ENCODE measurements at places on chromosomes 11 and 22.

GRCh38 chr11:1763336-1763795 lies 361 bp downstream of the CTSD start:
- peak; percentile 6 for DNase-seq

- DNase-seq, result no peak
These were observed 19.0 kb downstream of the TSKU start for GRCh38 chr11:76802151-76802550.

GRCh38 chr11:83039566-83039965 lies 32.1 kb downstream of the RAB30 start:
- DNase-seq, result no peak

DNA sequence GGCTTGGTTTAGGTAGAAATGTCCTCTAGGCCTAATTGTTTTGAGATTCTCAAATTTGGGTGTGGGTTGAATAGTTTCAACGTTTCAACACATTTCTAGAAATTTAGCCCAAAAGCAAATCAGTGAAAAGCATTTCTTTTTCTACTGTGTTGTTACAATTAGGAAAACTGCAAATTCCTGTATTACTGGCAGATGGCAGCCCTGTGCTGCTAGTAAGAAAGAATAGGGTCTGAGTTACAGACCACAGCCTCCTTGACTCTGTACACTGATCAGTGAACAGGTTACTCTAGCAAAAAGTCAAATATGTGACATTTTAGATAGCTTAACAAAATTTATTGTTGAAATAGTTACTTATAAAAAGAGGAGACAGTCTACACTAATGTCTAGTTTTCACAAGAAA lies 703.0 kb downstream of the JRKL start:
- no peak for DNase-seq

Data from OCI-LY7 (cell line).